ENCODE measurements at places on chromosomes 12 and 14.

DNA sequence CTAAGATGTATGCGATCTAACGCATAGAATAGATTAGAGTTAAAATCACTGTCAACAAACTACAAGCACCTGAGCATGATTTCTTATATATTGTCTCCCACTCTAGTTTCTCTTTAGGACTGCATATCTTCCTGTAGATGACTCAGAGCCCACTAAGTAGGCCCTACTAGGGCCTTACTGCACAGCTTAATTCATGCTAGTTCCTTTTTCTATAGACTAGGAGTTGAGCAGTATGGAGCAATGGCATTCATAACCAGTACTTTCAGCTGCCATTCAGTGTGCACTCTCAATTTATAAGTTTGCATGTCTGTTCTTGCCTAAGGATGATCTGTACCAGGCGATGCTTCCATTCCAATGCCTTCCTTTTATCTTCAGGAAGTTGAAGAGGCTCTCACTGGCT lies 103.5 kb downstream of the METTL25 start:
- no peak for DNase-seq

- DNase-seq = no peak
Measured at GRCh38 chr14:77024171-77024691, 4.3 kb downstream of the IRF2BPL start.

DNA sequence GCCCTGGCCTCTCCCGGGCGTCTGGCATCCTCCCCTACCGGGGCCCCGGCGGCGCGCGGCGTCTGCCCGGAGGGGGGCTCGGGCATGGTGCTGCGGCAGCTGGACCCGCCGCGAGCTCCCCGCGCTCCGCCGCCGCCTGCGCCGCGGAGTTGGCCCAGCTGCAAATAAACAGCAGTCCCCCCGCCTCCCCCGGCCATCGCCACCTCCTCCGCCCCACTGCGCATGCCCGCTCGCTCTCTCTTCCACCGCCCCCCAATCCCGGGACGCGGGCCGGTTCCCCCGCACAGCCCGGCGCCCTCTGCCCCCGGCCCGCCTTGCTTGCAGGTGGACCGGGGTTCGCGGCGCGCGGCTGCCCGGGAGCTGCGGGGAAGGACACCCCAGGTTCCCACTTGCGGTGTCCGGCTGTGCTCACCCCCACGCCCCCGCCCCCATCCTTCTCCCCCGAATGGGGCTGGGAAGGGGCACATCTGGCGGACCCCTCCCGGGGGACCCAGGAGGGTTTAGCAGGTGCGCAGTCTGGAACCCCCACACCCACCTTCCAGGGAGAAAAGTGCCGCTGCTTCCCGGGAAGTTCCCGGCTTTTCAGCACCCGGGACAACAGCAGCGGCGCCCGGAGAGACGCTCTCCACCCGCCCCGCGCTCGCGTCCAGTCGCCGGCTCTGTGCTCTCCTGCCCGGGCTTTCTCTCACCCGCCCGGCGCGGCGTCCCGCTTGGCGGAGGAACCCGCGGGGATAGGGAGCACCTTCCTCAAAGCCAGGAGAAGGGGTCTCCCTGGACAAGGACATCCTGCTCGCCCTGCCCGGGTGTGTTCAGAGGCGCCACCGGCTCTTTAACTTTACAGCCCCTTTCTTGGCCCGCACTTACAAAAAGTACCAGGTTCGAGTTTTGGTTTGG lies at the start of gene TMTC1:
TSS of gene TMTC1 (minus strand) at position 170 of the 894 bp plus-strand sequence. CDS start 191 bp downstream, outside the sequence.
- no peak for DNase-seq

GRCh38 chr12:1439201-1439600 lies 155.2 kb downstream of the FBXL14 start:
- DNase-seq = no peak

DNA sequence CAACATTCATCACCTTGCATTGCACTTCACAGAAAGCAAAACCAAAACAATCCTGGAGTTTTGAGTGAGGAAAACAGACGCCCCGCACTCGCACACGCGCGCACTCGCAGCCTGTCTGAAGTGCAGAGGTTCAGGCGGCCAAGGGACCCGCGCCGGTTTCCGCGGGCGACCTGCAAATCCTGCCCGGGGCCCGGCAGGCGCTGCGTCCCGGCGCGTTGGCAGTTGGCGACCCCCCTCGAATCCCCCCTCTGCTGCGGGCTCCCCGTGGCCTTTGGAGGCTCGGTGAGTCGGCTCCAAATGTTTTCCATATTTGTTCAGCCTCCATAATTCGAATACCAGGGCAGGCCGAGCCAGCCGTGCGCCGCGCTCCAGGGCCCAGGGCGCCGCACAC lies at the start of gene SSPN:
TSS of gene SSPN (plus strand) at position 324 of the 391 bp plus-strand sequence. CDS start 100 bp downstream, outside the sequence.
- DNase-seq = no peak

GRCh38 chr12:86257134-86257533 lies 943 bp upstream of the MGAT4C start:
- DNase-seq = no peak

DNA sequence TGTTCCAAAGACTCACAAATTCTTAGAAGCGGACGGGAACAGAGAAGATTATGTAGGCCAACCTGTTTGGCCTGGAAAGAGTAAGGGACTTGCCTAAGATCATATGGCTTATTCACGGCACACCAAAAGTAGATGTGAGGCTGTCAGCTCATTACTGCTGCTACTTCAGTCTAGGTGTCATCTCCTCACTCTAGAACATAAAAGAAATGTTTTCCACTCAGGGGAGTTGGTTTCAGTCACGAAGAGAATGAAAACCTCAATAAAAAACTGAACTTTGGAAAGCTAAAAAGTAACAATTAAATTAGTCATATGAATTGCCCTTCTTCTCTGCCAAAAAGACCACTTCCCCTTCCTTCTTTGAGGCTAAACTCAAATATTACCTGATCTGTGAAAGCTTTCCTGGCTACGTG lies 658 bp upstream of the CEP128 start:
- no peak for DNase-seq

DNA sequence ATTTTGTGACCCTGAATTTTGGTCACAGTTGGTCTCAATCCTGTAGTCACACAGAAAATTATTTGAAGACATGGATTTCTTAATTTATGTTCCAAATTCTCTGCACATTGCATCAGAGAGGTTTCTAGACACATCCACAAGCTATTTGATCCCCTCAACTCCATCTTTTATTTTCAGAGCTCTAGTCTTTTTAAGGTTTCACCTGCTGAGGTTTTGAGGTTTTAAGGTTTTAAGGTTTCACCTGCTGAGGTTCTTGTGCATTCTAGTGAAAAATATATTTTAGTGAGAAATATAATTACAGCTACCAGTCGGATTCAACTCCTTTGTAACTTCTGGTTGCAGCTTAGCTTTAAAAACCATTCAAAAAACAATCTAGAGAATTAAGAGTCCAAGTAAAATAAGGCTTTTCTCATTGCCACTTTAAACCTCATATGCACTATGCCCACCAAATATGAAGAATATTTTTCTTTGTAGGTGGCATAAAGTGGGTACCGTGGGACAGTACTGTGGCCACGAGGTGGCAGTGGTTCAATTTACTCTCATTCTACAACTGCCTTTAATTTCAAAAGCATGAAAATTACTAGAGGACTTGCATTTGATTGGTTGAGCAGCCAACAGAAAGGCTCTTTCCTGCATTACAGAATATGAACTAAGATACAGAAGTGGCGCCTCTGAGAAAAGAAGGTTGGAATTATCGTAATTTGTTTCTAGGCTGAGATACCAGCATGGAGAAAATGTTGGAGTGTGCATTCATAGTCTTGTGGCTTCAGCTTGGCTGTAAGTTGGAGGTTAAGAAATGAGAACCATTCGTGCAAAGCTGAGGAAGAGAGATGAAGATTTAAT lies 366.5 kb upstream of the OR4E1 start:
- peak; percentile 3 for DNase-seq

DNA sequence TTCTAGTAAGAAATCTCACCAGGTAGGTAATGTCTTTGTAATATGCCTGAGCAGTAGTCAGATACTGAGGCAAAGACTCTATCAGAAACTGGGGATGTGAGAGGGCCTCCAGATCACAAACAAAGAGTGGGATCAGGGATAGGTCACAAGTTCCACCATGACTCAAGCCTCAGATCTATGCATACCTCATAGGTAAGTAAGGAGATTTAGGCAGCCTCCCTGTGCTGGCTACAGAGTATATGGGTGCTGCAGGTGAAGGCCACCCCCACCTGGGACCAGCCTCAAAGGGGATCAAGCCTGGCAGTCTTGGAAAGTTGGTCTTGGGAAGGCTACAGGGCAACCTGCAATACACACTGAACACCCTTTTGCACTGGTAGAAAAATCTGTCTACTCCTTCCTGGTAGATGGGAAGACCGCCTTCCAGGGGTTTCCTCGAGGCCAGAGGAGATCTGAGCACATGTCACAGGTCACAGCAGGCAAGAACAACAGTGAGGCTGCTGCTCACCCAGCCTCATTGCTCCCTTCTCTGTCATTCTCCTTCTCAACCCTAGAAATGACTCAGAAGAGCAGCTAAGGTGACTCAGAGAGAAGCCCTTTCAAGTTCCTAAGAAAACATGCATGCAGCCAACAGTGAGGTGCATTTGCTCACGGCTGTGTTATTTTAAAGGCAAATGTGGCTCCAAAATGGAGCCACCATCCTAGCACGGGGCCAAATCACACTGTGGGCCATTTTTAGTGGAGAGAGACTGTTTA lies 143.4 kb upstream of the CDKN3 start:
- no peak for DNase-seq

- DNase-seq = no peak
Measured at GRCh38 chr14:89681086-89682018, 264.3 kb upstream of the FOXN3 start.

DNA sequence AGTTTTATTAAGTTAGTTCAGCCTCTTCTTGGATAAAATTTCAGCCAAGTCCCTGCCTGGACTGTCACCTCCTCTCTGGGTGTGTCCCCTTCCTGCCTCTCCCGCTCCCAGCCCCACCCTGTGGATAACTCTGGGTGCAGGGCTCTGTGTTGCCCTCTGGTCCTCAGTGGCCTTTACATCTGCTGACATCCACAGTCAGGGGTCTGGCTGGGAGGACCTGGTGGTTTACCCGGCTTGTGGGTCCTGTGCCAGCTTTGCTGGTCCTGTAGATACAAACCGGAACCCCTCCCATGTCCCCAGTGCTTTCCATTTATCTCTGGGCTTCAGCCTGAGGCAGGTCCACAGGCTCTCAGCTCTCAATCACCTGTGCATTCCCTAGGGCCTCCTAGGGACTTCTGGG lies 28.9 kb upstream of the PLEKHG3 start:
- DNase-seq = no peak

- no peak for DNase-seq
Measured at GRCh38 chr12:117444781-117445180, 83.4 kb upstream of the NOS1 start.

DNA sequence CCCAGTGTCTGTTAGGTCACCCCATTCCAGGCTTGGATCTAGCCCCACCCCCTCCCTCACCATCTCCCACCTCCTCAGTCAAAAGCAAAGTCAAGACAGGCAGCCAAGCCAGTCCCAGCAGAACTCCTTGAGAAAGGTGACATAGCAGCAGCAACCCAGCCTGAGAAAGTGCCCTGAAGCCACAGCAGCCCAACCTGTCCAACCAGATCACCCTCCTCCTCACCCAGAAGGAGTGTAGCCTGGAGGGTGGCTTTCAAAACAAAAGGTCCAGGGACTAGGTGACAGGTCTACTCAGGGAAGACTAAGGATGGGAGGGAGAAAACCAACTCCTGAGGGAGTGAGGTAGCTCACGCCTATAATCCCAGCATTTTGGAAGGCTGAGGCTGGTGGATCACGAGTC lies 5.2 kb downstream of the RAB15 start:
- DNase-seq = no peak

- no peak for DNase-seq
Measured at GRCh38 chr14:44204061-44204835, 302.8 kb downstream of the FSCB start.

- no peak for DNase-seq
Measured at GRCh38 chr12:54306925-54307741, 6.3 kb upstream of the NFE2 start.

DNA sequence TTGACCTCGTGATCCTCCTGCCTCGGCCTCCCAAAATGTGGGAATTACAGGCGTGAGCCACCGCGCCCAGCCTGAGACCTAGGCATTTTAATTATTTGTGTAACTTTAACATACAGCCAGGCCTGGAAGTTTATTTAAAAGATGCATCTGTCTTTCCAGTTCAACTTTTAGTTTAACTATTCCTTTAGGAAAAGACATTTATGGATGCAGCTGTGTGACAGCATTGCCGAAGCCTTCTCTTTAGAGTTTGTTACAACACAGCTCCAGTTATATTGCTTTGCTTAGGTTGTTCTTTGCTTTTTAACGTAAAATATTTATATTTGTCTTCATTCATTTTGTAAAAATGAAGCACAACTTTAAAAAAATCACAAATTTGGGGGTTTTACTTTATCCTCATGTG lies 67.0 kb downstream of the DIP2B start:
- DNase-seq = no peak

GRCh38 chr14:24613241-24613640 lies 3.8 kb upstream of the GZMH start:
- DNase-seq = no peak

DNA sequence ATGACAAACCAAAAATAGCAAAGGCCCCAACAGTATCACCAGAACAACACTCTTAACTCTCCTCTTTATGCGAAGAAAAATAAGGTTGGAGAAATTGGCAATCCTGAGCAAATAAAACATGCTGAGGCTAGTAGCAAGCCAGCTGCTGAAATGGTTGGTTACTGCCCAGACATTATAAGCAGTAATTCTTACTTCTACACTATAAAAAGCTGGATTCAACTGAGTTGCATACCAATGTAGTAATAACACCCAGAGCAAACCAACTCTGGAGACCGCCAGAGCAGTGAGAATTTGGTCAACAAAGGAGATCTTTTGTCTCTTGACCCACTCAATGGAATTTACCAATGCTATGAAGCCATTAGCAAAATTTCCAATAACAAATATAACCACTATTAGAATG lies 628 bp downstream of the TAS2R30 start:
- DNase-seq = no peak

DNA sequence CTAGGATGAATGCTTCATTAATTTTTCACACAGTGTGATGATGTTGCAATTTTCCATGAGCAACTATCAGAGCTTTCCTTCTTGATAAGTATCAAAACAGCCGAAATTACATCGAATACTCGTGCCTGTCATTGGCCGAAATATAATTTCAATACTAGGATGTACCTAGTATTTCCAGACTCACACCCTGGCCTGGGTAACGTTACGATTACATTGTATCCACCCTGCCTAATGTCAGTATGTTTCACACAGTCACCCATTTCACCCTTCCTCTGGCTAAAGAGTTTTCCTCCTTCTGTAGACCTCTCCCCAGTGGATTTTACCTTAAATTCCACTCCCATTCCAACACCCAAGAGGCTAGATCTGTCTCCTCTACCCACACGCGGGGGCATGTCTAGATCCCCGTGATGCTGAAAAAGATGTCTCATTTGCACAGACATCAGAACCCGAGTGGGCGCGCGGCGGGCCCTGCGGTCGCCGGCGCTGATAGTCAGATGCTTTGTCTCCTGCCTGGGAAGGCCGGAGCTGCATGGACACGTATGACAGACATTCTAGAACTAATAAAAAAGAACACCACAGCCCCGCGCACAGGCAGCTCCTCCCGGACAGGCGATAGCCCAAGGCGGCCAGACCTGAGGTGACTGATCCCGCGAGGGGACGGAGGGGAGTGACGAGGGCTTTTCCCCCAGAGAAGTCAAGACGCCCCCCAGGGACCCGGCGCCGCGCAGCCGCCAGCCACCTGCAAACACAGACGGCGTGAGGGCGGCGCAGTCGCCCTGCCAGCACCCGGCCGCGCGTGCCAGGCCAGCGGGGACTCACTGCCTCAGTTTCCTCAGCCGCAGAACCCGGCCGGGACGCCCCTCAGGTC lies 723 bp downstream of the KIF21A start:
- DNase-seq = peak; percentile 24

- DNase-seq = no peak
Measured at GRCh38 chr12:44246482-44247105, 410.7 kb downstream of the TMEM117 start.

- peak; percentile 20 for DNase-seq
Measured at GRCh38 chr14:61894452-61895077, 132.3 kb downstream of the SNAPC1 start.
